Hippocampal formation (tissue), 2 donors: ENCODE measurements at places on chromosomes 6 and 20.

DNA sequence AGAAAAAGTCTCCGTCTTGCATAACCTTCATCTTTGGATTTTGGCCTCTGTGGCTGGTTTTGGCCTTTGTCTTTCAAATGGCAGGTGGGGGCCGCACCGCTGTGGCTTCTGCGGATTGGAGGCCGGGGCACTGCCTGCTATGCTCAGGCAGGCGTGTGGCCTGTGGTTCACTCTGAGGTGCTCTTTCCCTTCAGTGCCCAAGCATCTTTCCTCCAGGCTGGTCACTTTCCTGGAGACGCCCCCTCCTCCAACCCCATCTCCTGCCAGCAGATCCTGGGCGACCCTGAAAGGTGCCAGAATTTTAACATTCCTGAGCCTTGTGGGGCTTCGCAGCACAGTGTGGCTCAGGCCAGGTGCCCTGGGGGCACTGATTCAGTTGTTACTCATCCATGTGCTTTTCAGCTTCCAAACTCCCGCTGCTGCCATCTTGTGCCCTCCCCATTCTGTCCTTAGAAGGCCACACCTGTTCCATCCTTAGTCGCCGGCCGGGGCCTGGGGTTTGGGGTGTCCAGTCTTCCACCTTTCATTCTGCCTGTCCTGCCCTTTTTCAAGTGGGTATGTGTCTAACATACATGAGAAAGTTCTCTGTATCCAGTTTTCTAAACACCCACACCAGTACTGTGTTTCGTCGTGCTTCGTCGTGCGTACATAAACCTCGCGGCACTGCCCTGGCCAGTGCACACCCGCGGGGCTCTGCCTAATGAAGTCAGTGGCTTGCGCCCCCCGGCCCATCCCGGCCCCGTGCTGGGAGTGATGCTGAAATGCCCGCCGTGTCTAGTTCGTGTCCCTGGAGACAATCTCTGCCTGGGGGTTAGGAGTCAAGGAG is 12.1 kb downstream of the SS18L1 start:
- DNase-seq, result no peak

DNA sequence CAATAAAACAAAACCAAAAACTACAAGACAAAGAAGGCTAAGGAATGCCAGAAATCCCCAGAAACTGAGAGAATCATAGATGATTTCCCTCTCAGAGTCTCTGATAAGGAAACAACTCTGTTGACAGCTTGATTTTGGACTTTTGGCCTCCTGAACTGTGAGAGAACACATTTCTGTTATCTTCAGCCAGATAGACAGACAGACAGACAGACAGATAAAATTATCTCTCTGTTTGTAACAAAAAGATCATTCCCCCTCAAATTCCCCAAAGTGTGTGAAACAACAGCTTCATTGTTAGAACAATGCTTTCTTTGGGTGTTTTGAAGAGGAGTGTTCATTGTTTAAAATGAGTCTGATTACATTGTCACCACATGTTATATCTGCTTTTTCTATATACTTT is 148.2 kb downstream of the BCKDHB start:
- DNase-seq, result no peak

DNA sequence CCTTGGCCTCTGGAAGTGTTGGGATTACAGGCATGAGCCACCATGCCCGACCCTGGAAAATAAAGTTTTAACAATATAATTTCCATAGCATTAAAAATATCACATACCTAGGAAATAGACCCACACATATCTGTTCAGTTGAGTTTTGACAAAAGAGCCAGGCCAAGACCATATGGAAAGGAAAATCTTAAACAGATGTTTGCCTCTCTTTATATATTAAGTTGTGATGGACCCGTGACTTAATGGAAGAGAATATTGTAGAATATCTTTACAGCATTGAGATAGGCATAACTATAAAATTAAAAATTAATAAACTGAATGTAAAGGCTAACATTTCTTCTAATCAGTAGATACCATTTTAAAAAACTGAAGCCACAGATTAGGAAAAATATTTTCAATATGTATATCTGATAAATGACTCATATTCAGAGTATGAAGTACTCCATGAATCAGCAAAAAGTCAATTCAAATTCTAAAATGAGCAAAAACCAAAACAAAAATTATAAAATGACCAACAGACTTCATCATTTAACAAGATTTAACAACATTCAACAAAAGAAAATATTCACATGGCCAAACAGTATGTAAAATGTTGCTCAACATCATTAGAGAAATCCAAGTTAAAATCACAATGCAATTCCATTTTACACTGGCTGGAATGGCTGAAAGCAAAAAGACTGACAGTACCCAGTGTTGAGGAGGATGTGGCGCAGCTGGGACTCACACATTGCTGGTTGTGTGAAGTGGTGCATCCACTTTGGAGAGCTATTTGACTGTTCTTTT is 43.3 kb downstream of the GTF2H5 start:
- DNase-seq, result no peak

- no peak for DNase-seq
These were observed 422.7 kb downstream of the CD83 start for GRCh38 chr6:14540276-14540675.

GRCh38 chr20:48722737-48723191 is 105.0 kb downstream of the PREX1 start:
- DNase-seq, result no peak

GRCh38 chr6:38088829-38089228 is 269.3 kb downstream of the ZFAND3 start:
- no peak for DNase-seq

GRCh38 chr6:157710604-157711003 is 112.4 kb upstream of the SNX9 start:
- no peak for DNase-seq

DNA sequence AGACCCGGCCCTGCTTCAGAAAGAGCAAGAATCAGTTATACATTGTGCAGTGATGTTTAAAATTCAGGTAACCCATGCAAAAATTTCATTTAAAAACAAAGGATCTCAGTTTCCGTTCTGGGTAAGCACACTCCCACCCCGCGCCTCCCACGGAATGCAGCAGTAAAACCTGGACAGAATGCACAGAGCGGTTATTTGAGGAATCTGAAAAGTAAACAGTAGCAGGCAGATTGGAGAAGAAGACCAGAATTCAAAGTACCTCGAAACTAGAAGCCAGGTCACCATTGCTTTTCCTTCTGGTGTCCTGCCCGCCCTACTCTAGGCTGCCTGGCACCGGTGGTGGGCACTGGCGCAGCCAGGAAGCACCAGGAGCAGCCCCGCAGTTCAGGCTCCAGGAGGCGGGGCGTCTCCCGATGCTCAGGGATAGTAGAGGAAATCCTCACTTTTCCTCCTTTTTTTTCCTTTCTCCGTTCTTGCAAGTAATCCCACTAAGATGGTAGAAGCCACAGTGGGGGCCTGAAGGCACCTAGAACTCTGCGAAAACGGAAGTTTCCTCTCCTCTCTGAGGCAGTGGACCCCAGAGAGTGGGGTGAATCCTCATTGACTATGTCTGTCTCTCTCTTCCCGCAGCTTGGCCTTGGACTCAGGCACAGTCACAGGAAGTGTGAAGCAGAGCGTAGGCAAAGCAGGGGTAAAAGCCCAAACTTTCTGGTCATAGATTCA is 28.3 kb downstream of the METTL24 start:
- DNase-seq, result no peak

- DNase-seq, result peak; percentile 9
These were observed 50.3 kb upstream of the PREP start for GRCh38 chr6:105452924-105453756.

- DNase-seq, result no peak
These were observed 459.9 kb upstream of the JARID2 start for GRCh38 chr6:14786008-14786407.

DNA sequence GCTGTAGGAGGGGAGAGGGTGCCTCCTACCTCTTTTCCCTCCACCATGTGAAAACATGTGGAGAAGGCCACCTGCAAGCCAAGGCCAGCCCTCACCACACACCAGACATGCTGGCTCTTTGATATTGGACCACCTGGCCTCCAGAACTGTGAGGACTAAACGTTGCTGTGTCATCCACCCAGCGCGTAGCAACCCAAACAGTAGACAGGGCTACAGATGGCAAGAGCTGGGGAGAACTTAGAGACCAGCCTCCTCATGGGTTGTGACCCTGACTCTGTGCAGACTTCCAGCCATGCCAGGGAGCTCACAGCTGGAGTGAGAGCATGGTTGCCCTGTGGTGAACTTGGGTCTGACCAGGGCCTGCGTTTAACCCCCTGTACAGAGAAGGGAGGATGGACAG is 195.9 kb upstream of the CST7 start:
- no peak for DNase-seq

GRCh38 chr6:56432194-56432593 is 184.8 kb upstream of the COL21A1 start:
- no peak for DNase-seq

DNA sequence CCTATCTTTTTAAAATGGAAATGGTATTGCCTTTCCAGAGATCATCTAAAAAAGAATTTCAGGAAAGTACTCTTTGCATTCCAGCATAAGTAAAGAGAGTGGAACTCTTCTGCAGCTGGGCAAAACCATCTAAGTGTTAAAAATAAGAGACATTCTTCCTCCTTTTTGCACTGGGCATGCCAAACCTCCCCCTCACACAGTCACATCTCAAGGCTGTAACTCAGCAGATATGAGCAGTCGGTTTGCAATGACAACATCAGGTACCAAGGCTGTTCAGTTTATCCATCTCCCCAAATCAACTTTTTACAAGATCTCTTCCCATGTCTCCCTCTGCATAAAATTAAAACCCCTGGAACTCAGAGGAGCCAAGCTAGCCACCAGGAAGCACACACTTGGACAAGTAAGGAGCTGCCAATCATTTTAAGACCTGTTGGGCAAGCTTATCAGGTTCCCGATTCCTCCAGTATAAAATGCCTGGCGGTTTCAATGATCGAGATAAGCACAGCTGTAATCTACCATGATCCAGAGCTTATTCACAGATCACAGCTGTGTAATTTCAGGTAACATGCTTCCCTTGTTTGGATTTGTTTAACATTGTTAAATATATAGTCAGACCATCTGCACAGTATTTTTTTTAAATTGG is 23.2 kb downstream of the ID4 start:
- no peak for DNase-seq

- DNase-seq, result no peak
These were observed 87.9 kb upstream of the CDYL start for GRCh38 chr6:4687989-4688947.

- DNase-seq, result no peak
These were observed 72.3 kb downstream of the CDYL start for GRCh38 chr6:4848382-4849068.

DNA sequence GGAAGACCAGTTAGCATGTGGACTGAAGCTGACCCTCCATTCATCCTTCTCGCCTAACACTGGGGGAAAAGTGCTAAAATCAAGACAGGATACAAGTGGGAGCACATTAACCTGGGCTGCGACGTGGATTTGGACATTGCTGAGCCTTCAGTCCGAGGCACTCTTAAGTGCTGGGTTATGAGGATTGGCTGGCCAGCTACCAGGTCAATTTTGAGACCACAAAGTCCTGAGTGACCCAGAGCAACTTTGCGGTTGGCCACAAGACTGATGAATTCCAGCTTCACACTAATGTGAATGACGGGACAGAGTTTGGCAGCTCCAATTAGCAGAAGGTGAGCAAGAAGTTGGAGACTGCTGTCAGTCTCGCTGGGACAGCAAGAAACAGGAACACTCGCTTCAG is 20.7 kb downstream of the FUCA2 start:
- DNase-seq, result no peak

DNA sequence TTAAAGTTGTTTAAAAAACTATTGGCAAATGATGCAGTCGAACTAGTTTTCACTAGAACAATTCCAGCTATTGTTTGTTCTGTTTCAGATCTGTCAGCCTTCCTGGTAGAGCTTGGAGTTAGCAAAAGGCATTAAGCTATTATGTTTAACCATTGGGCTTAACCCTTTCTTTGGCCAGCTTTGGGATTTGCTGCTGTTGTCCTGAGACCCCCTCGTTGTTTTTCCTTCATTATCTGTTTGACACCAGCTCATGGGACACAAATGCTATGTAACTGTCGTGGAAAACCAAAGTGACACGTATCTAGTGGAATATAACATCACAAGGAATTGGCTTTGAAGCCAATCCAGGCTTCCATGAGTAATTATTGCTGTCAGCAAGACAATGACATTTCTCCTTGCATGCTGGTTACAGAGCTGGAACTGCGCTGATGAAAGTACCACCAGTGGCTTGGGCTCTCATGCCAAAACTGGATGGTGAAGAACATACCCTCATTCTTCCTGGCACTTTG is 96.0 kb downstream of the EYA2 start:
- no peak for DNase-seq

DNA sequence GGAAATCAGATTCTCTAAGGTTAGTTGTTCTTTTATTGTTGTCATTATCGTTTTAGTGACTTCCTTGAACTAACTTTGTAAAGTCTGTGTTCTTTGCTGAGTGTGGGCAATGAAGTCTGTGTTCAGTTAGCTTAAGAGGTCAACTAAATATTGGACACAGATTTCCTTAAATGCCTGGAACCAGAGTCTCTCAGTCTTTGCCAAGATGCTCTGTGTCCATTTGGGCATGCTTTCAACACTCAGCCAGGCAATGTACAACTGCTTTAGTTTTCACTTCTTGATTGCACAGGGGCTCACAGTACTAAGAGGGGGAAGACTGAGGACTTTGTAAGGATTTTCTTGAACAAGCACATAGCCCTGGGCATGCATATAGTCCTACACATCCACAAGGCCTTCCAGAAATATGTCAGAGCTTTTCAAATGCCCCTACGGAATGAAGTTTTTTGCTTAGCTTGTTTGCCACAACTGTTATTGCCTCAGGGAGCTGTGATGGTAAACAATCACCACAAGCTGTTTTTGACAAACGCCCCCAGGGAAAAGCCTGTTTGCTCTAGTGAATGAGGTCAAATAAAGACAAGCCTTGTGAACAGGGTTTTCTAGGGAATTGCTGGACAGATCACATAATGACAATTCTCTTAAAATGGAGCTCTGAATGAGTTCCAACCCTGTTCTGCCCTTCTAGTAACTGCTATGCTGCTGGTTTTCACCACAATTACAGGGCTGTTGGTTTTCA is 82.5 kb downstream of the B3GAT2 start:
- no peak for DNase-seq

DNA sequence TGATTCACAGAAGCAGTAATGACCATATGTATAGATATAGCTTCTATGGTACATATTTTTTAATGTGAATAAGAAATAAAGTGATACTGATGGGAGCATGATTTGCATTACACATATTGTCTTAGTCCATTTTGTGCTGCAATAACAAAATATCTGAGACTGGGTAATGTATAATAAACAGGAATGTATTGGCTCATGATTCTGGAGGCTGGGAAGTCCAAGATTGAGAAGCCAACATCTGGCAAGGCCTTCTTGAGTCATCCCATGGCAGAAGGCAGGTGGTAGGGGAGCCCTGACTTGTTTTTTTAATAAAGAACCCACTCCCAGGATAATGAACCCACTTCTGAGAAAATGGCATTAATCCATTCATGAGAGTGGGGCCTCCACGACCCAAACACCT is 185.6 kb upstream of the RREB1 start:
- no peak for DNase-seq

DNA sequence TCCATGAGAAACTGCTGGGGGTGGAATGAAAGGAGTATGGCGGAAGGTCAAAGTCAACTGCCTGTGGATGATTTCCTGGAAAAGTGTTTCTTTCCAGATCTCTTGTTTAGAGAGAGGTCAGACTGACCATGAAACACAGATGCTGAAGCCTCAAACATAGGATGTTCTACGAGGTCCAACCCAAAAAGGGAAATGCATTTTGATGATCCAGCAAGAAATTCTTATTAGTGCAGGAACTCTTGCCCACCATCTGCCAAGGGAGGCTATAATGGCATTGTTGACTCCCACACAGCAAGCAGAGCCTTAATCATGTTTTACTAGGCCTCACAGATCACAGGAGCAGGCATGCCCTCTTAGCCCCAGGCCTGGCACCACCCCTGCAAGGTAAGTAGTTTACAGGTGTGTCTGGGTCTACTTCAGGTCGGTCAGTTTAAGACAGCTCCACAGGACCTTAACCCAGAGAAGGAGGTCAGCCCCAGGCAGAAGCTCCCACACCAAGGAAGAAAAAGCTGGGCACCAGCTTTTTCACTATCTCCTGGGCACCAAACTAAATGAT is 67.6 kb upstream of the CNKSR3 start:
- no peak for DNase-seq
